Stimulated activated CD8-positive, alpha-beta memory T cell treated with anti-CD3 and anti-CD28 coated beads, Interleukin-15, amount 100 ng/mL, for 4 hours (primary cell): ENCODE measurements at places on chromosomes 1 and 21.

DNA sequence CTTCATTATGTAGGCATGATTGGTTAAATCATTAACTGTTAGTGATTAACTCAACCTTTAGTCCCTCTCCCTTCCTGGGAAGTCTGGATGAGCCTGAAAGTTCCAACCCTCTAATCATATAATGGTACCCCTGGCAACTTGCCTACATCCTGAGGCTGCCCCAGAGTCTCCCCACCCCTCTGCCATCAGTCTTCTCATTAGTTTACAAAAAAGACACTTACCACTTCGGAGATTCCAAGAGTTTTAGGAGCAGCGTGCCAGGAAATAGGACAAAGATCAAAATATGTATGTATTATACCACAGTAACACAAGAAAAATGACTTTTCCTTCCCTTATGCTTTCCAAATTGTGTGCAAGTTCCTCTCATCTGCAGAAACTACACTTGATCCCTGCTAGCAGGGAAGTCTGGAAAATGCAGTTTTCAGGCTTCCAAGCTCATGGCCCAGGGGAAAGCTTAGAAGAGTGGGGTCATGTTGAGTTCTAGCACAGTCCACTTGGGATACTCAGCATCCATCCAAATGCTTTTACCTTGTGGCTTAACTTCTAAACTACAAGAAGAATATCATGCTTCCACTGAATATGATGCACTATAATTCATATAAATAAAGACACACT lies 64.6 kb upstream of the PPIH start:
- no peak for DNase-seq

DNA sequence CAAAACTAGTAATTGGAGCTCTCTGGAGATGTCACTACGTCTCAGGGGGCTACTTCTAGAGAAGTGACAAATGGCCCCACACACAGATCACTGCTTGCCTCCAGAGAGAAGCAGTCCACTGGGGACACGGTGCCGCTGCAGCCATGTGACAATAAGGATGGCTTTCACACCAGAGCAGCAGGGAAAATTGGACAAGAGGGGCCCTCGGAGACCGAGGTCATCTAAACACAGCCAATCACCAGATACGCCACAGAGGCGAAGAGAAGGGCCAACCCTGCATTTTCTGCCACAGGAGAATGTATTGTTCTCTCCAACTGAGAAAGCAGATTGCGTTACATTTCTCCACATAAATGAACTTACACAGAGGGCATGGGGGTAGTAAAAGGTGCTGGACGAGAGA lies 51.2 kb upstream of the TIAM1 start:
- DNase-seq, result no peak

GRCh38 chr21:36156815-36157670 lies at the start of gene DOP1B:
TSS of gene DOP1B (plus strand) at chr21:36156824. CDS start at chr21:36164734, 7,910 bp downstream.
- peak; percentile 23 for DNase-seq

DNA sequence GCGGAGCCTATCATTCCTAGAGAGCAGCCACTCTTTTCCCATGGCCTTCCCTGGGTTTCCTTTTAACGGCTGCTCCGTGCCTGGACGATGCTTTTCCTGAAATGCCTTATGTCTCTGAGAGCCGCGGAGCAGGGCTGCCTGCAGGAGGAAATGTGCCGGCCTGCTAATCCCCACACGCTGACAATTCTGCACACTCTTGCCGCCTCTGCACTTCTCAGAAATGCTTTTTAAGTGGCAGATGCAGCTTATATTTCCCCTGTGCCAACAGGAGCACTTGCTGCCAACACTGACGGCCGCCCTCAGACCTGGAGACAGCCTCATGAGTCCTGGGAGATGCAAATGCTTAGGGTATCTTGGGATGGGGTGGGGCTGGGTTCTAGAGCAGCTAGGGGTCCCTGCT lies 253.2 kb downstream of the GRIK3 start:
- DNase-seq, result no peak

GRCh38 chr1:27045973-27046558 lies 33.4 kb upstream of the TENT5B start:
- DNase-seq, result peak; percentile 37

DNA sequence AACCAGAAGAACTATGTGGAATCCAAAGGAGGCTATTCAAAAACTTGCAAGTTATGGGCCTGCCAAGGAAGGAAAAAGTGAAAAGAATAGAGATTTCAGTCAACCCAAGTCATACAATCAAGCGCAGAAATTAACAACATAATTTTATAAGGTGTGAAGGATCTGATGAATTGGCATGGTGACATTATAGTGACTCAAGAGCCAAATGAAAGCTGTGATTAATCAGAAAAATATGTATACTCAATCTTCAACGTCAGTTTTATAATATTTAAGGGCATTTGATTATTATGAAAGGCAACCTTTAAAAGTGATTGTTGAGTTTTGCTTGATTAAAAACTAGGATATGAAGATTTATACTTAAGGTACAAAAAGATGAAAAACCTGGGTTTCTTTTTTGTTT lies 37.8 kb upstream of the THEM4 start:
- DNase-seq, result no peak

DNA sequence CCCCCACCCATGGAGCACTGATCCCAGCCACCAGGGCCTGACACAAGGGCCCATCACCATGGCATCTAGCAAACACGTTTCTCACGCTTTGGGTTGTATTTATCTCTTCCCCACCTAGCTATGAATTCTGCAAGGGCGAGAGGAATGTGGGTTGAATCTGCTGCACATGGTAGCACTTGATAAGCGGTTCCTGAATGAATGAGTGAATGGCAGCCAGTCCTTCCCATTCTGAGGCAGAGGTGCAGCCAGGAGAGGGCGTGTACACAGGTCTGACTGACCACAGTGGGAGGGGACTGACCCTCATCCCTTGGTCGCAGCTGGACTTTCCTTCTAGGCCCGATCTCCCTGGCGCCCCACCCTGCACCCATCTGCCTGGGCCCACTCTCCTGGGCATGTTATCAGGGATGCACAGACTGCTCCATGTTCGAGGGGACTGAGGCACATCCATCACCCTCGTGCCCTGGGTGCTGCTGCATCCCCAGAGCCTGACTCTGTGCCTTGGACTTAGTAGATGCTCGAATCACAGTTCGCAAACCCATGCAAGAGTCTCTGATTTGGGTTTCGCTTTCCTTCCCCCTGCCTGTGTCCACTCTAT lies 1.0 kb downstream of the RD3 start:
- DNase-seq, result no peak

DNA sequence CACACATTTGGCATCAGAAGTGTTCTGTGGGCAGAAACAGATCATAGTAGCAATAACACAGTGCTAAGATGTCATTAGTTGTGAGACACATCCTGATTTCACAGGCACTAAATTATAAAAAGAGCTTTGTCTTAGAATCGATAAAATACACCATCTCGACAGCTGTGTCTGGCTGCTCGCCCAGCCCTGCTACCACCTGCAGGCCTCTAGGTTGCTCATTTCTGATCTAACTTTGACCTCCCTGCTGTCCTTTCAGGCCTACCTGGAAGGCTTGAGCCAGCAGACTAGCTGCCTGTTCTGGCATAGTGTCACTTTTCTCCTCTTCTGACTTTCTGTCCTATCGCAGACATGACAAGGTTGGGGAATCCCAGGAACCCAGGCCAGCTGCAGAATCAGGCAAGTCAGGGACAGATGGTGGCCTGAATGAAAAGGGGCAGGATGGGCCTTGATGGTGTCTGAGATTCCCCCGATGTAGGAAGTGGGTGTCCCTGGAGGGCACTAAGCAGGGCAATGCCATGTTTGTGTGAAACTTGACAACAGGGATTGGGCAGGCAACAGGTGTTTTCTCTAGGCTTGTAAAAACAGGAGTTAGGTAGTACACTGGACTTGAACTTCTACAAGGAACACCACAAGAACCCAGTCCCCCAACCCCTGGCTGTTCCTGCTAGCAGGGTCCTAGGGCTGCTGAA lies 66.6 kb upstream of the RHOU start:
- no peak for DNase-seq

DNA sequence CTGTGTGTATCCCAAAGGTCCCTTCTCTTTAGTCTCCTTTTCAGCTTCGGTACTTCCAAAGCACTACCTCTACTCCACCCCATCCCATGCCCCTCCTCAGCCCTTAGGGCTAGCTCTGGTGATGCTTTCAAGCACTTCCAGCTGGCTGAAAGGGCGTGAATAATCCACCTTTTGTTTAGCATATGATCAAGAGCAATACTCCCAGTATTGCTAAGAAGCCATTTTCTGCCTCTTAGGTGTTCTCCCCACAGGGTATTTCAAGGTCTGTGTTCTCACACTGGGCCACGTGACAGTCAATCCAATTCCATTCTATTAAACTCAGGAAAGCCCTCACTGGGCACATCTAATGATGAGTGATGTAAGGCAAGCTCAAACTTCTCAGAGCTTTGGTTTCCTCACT lies 298.5 kb upstream of the PROX1 start:
- DNase-seq, result no peak

- no peak for DNase-seq
These were observed 53.9 kb downstream of the SPSB1 start for GRCh38 chr1:9346566-9346965.

DNA sequence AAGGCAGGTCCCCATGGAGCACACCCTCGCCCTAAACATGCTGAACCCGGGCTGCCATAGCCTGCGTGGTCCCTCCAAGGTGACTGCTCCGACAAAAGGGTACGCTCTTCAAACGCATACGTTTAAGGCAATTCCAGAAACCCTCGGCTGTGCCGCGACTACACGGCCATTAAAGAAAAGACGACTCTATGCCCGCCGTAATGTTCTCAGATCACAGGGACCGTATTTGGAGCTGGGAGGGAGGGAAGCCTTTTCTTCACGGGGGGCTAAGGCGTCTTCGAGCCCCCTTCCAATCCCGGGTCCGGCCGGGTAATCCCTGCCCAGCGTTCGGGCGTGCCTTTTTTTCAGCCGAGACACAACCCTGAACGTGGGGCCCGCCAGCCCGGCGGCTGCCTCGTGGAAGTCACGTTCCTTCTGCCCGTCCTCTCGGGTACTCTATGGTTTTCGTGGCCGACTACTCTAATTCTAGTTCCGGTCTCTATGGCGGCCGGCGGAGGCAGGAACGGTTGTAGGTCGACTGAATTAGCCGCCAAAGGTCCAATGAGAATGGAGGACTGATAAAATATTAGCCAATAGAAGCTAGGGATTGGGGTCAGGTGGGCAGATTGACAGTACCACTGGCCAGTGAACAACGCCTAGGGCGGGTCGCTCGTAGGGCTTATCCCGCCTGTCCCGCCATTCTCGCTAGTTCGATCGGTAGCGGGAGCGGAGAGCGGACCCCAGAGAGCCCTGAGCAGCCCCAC lies at the start of gene YBX1:
YBX1 (plus strand) TSS at position 678 of the 743 bp plus-strand sequence. CDS start 148 bp downstream, outside the sequence.
- DNase-seq, result peak; percentile 91

DNA sequence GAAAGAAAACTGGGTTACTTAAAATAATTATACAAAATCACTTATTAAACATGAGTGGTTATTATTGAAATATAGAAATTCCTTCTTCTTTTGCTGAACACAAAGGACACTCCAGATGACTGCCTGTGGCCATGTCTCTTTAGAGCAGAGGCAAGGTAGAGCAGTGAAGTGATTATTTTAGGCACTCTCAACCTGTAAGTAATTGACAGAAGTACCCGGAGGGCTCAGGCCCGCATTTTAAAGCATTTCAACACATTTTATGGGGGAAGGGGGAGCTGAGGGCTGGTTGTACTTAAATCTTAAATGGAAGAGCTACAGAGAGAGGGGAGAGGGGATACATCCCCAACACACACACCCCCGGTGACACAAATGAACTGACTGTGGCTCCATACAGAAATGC lies 10.2 kb downstream of the OSCP1 start:
- no peak for DNase-seq

DNA sequence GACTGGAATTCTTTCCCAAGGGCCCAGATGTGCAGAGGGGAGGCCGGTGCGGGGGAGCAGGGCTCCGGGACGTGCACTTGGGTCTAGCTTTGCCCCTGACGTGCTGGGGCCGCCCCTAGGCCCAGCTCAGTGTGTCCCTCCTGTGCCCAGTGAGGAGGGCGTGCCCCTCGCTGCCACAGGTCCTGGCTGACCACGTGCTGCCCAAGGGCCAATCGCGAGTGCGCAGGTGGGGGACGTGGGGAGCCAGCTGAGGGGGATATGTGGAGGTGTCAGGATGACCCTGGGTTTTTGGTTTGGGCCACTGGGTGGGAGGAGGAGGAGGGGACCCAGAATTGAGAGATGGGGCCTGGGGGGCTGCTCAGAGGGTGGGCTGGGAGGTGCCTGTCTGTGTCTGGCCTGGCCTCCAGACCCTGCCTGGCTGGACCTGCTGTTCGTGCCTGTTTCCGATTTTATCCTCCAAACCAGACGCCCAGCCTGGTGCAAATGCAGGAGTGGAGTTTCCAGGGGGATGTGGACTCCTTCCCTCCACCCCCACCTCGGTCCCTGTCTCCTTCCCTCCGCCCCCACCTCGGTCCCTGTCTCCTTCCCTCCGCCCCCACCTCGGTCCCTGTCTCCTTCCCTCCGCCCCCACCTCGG lies 6.1 kb upstream of the RNF223 start:
- DNase-seq, result no peak

DNA sequence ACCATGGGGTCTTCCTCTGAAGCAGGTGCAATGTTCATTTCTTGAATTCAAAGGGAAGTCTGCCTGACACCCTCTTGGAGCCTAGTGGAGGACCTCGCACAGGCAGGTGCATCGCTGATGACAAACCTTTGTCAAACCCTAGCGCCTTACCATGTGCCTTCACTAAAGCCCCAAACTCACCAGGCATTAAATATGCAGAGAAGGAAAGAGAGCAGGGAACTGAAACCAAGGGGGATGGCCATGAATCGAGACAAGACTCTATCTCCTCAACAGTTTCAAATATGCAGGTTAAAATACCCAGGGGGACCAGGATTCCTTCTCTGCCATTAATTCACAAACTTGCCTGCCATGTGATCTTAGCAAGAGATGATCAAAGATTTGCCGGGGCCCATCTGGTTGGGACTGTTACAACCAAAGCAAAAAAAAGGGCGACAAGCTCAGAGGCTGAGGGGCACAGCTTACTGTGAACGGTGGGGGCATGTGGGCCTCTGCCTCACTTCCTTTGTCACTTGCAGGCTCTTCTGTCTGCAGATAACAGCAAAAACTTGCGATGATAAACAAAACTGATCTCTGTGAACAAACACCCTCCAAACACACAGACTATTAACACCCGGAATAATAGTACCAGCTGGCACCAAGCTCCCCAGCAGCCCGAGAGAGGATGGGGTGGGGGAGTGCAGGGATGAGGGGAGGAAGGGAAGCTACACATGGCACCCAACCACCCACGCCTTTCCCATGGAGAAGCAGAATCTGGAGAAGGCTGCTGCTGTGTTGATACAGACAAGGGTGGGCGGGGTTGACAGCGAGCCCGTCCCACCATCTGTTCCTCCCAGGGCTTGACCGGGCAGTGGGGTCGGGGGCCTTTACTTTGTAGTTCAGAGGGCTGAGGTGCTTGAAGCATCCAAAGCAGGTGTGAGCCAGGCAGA lies 33.9 kb downstream of the TMEM63A start:
- DNase-seq, result no peak

- DNase-seq, result no peak
These were observed 24.1 kb downstream of the NIBAN1 start for GRCh38 chr1:184950227-184950626.

GRCh38 chr21:32192291-32193097 lies 86.4 kb downstream of the MIS18A start:
- DNase-seq, result no peak

- DNase-seq, result no peak
These were observed 35.6 kb downstream of the SOX13 start for GRCh38 chr1:204108312-204109141.
